ENCODE measurements at places on chromosomes 2 and 18.

- no peak for DNase-seq
Observed at GRCh38 chr2:170812710-170813600, 3.7 kb upstream of the GAD1 start.

GRCh38 chr2:206920310-206920709, 19.0 kb upstream of the CPO start:
- DNase-seq = no peak

DNA sequence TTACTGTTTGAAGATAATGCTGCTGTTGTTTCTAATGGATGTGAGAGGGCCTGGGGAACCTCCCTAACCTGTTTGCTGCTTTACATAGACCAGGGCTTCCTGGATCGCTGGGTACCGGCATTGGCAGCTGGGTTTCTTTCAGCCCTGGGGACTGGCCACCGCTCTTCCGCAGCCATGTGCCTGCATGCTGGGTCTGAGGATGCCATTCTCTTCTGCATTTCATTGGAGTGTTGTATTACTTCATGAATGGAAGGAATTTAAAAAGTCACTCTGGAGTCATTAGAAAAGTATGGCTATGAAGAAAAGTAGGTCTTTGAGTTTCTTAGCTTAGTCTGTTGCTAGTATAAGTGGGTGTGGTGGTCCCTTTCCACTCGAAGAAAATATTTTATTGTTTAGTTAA, 107.3 kb upstream of the MGAT5 start:
- DNase-seq = no peak

DNA sequence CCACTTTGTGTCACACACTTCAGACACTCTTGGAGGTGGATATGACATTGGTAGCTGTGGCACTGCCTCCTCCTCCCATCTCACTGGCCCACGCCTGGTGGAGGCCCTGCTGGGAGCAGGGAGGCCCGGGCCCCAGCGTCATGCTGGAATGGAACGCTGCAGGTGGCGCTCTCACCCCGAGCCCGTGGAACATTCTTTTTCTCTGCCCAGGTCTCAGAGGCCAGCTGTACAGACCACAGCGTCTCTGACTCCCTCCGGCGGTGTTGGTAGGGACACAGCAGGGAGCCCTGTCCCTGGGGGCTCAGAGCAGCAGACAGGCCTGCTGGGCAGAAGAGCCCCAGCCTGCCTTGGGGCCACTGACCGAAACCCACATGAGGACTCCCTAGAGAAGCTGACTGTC, 218.1 kb downstream of the TWIST2 start:
- no peak for DNase-seq

DNA sequence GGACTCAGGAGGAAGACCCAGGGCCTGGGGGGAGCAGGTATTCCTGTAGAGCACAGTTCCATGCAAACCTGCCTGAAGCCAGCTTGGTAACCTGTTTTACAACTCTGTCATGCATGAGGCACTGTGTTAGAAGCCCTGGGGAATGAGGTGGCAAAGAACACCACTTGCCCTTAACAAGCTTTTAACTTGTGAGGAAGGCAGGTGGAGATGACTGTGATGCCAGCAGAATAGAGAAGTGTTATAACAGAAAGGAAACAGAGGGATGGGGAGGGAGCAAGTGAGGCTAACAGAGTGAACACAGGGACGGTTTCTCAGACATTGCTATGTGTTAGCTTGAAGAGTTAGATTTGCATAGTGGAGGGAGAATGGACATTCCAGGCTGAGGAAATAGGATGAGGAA, 11.5 kb upstream of the IL1A start:
- DNase-seq = no peak

DNA sequence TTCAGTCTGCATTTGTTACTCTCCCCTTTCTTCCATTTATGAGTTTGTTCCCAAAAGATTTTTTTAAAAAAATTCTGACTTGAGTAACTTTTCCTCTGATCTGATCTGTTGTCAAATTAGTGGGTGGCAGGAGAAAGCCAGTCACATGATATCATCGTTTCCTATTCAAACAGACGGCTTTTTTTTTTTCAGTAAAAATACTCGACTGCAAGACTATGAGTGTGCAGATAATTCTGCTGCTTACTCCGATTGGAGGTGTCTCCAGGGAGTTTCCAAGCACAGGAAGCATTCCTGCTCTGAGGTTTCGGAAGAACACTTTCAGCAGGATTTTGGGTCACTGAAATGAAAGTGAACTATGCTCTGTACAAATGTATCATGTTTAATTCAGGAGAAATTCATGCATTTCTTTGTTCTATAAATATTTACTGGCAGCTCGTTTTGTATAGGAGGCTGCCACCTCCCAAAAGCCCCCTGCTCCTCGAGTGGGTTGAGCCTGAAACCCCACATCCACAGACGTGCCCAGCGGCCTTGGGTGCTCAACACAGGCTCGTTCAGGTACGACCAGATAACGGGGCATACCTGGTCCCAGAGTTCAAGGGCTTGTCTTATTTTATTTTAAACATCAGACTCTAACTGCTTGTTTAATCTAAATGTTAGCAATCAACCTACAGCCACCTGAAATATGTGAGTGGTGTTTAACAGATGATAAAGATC, 126.9 kb upstream of the ZNF516 start:
- no peak for DNase-seq

GRCh38 chr2:4464634-4465266, 761.4 kb downstream of the DCDC2C start:
- no peak for DNase-seq

DNA sequence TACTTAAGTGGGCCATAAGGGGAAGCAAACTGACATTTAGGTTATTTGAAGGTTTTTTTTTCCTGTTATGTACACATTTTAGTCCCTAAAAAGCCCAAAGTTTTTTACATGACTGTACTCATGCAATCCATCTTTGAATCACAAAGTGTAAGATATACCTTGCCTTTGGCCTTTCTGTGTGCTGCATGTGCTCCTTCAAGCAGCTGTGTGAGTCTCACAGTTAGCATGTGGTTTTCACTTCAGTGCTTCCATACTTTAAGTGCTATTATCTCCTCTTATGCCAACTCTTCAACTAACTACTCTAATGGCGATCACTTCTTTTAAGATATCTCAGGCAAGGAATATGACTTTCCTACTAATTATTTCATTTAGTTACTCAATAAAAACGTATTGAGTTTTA, 597.1 kb upstream of the ACVR2A start:
- no peak for DNase-seq

DNA sequence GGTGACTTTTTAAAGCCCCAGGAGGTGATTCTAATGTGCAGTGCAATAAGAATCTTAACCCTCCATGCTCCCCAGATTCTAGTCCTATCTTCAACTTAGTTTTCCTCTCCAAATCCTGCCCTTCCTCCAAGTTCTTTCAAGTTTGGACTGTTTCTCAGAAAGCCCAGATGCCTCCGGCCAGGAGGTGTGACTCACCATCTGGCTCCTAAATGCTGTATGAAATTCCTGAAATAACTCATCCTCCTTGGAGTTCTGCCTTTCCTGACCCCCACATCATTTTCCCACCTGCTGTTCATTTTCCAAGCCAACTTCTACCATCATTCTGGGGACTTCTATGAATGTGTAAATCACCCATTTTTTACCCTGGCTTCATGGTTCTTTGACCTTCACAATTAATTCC, 118.2 kb upstream of the NOL4 start:
- DNase-seq = no peak

All from stimulated activated CD4-positive, alpha-beta T cell treated with anti-CD3 and anti-CD28 coated beads, Interleukin-2, amount 100 ng/mL, for 48 hours (primary cell).